ENCODE measurements at places on chromosomes 3 and 15.

DNA sequence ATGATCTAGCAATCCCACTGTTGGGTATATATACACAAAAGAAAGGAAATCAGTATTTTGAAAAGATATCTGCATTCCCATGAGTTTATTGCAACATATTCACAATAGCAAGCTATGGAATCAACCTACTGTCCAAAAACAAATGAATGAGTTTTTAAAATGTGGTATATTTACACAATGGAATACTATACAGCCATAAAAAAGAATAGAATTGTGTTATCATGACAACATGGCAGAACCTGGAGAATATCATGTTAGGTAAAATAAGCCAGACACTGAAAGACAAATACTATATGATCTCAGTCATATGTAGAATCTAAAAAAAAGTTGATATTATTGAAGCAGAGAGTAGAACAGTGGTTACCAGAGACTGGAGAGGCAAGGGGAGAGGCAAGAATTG is 732.6 kb downstream of the MCTP2 start:
- no peak for DNase-seq

DNA sequence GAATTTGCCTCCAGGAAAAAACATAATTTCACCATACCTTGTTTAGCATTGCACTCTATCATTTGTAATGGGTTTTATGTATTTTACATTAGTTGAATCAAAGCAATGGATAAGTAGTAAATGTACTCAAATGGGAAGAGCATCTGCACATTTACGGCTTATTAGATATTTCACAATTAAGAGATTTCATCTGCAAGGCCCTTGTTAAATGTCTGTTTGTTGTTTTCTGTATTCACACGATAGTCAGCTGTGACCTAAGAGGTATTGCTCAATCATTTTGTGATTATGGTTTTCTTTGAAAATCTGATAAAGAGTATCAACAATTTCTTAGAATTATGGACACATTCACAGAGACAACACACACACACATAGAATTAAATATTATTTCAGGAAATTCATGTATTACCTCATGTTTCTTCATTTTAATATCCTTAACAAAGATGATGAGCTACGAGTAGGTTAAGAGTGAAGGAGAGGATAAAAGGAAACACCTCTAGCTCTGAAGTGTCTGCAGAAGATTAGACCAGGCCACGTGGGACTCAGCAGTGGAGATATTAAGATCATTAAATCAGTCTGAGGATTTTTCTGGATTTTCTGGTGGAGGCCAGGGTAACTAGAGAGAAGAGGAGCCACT is 121.9 kb upstream of the POU1F1 start:
- no peak for DNase-seq

DNA sequence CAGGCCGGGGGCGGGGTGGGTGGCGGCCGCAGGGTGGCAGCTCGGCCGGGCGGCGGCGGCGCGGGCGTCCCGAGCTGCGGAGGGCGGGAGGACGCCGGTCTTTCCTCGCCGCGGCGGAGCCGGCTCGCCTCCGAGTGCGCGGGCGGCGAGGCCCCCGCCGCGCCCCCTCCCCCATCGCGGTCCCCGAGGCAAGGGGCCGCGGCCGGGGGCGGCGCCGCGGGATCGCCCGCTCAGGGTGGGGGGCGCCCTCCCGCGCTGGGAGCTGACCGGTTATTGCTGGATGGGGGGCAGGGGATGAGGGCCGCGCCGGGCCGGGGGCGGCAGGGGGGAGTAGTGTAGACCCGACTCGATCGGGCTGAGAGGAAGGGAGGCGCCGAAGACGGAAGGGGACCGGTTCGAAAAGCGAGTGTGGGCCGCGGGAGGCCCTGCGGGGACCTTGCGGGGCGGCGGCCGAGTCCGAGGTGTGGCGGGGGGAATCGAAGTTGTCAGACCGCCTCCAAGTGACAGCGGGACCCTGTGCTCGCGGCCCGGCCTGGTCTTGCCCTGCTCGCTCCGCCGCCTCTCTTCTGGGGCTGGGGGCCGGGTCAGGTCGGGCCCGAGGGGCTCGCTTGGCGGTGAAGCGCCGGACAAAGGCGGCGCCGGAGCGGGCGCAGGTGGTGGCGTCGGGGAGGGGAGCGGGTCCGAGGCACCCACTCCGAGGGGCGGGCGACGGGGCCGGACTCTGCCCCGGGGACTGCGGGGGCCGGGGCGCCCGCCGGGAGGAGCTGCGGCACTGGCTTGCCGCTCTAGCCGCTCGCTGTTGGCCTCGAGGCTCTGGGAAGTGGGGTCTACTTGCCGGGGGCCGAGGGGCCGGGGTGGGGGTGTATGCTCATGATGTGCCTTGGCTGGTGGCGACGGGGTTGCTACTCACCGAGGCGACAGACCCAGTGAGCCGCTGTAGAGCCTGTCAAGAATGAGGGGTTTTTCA is 1.1 kb downstream of the BAHD1 start:
- no peak for DNase-seq

GRCh38 chr3:117786349-117786748 is 1076.8 kb downstream of the TUSC7 start:
- DNase-seq: no peak

- no peak for DNase-seq
These were observed 19.5 kb downstream of the LRIG1 start for GRCh38 chr3:66481071-66482017.

GRCh38 chr3:184338511-184338945 is 1.1 kb downstream of the FAM131A start:
- no peak for DNase-seq

- no peak for DNase-seq
These were observed 53.8 kb downstream of the LRRK1 start for GRCh38 chr15:100972975-100973350.

Measured in activated CD8-positive, alpha-beta memory T cell treated with anti-CD3 and anti-CD28 coated beads for 1 hour (primary cell).